Stimulated activated CD4-positive, alpha-beta T cell treated with anti-CD3 and anti-CD28 coated beads, TNF-alpha, amount 100 ng/mL, for 48 hours (primary cell): ENCODE measurements at places on chromosomes 6 and 20.

GRCh38 chr20:11497545-11497944, 420.1 kb upstream of the BTBD3 start:
- no peak for DNase-seq

GRCh38 chr6:13526727-13527670, 39.6 kb upstream of the GFOD1 start:
- no peak for DNase-seq

GRCh38 chr20:51216850-51217249, 193.9 kb upstream of the KCNG1 start:
- DNase-seq: no peak

DNA sequence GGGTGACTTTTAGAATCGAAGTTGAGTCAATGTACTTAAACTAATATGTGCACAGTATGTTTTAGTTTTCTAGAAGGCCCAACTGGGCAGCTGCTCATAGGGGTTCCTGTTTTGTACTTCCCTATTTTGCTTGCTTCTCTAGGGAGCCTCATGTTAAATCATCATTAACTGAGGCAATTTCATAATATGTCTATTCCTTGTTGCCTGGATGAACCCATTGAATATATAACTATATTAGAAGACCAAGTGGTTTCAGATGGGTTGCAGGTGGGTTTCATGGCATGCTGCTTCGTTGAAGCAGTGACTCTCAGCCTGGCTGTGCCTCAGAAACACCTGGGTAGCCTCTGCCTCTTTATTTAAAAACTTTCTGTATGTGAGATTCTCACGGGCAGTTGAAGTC, 22.2 kb downstream of the CARMIL1 start:
- DNase-seq: no peak

DNA sequence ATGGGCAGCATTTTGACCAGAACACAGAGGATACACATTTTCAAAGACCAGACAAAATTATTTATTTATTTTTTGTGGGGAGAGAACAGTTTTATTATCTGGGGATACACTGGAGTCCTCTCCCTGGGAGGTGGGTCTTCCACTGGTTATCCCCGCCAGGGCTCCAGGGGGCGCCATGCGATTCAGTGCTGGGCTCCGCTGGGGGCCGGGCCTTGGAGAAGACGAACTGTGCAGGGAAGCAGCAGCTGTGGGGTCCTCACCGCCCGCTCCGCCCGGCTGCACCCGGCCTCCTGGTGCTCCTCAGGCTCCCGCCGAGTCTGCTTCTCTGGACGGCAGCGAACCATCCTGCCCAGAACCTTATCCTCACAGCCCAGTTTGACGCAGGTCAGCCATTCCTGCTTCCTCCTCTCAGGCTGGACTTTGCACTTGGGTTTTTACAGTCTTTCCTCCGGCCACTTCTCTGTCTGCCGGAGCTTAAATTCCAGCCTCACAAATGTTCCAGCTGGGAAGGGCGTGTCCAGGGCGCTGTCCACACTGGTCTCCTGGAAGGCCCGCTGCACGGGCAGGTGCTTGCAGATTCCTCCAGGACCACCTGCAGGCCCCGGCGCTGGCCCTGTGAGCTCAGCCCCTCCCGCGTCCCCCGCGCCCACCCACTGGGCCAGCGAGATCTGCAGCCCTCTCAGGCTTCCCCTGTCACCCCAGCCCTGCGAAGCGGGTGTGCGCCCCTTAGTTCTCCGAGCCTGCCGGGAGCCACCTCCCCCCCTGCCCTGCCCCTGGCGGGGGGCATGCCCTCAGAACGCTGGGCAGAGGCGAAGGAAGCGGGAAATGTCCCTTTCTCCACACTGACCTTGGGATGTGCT, 1830.0 kb upstream of the DEFB115 start:
- no peak for DNase-seq

DNA sequence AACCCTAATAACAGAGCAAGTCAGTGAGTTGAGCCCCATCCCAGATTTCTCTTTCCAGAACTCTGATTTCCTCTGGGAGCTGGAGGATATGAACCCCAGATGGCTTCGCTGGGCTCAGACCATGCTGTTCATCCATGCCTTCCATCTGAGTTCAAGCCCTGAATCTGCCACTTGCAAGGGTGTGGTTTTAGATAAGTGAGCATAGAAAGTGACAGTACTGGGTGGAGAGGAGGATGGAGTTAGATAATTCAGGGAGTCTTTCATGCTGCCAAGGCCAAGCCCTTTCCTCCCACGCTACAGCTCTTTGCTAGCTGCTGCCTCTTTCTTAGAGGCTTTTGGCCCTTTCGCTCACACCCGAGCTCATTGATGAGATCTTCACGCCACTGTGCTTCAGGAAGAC, 57.2 kb upstream of the MAFB start:
- DNase-seq: no peak

DNA sequence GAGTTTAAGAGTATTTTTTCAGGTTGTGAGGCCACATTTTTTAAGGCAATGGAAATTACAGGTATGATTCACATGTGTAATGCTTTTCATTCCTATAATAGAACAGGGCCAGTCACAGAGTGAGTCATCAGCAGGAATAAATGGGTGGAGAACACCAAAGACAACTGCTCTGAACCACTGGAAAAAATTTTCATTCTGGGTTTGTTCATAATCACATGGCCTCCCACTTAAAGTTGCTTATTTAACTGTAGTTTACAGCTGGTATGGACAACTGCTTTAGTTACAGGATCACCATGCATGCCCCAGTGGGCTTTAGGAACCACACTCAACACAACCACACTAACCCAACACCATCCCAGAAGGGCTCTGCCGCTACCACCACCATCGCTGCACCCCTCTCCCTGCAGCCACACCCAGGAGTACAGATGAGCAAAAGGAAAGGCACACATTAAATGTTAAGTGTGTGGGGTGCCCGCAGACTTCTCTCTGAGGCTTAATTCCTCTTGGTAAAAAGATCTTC, 107.0 kb upstream of the DST start:
- no peak for DNase-seq

DNA sequence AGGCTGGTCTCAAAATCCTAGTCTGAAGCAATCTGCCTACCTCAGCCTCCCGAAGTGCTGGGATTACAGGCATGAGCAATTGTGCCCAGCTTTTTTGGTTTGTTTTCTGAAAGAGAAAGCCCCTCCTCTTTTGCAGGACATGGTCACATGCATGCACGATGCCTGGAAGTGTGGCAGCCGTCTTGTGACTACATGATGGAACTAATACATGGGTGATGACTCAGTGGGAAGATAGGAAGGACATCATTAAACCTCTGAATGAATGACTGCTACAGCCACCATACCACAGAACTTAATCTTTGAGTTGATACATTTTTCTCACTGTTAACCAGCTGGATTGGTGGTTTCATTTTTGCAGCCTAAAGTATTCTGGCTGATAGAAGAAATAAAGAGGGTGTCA, 13.4 kb upstream of the CTNNBL1 start:
- DNase-seq: no peak

DNA sequence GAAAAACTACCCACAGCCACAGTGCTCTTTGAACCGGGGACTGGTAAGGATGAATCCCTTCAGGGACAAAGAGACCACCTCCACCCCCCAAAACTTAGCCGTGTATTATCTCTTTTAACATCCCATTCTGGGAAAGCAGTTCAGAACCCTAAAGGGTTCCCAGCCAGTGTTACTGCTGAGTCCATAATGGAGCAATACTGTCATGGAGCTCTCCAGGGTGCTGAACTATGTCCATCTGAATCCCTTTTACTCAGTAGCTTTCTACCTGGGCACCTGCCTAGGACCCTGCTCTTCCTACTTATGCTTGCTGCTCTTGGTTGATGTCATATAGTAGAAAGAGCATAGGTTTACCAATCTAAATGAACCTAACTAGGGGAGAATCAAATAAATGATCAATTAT, 22.3 kb upstream of the SAYSD1 start:
- no peak for DNase-seq

GRCh38 chr20:35325401-35325800, 33.2 kb upstream of the FAM83C start:
- no peak for DNase-seq

DNA sequence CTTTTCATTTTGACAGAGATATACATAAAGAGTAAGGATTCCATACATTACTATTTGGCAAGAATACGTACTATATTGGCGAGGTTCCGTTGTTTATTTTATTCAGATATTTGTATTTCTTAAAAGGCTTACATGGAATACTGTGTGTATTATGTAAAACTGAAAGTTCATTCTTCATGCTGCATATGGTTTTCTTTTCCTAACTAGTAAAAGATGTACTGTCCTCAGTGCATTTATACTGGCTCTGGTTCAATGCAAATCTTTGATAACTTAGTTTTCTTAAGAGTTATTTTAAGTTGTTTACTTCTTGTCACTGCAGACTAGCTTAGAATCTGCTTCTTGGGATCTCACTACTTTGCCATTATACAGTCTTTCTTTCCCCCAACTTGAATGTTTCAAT, 42.0 kb downstream of the ADGRB3 start:
- DNase-seq: no peak
